ENCODE measurements at places on chromosomes 2 and 18.
A peak's percentile ranks its signal among the peaks of the same experiment; 100 is the strongest.

- H3K27me3 ChIP-seq = peaks cover 3% of the 10 kb centered on the region
- H3K4me3 ChIP-seq = no peak overlapping the region
- H3K4me1 ChIP-seq = no peaks in the 10 kb centered on the region
- no peaks in the 10 kb centered on the region for H3K36me3 ChIP-seq
Measured at GRCh38 chr2:134788417-134788816, 50.0 kb upstream of the ACMSD start.

DNA sequence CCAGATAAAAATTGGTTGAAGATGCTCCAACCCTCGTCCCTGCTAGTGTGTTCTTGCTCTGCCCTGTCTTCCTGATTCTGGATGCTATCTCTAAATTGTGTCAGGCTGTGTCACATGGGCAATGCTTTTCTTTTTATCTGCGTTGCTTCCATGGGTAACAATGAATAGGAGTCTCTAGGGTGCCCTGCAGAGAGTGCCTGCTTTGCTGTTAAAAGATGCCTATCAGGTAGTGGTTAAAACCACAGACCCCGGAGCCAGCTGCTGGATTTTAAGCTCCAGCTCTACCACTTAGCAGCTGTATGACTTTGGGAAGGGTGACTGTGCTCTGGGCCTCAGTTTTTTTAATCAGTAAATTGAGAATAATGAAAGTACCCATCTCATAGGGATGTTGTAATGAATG is 340.3 kb downstream of the PLCL1 start:
- H3K4me1 ChIP-seq = no peaks in the 10 kb centered on the region
- H3K4me3 ChIP-seq = no peak overlapping the region

- peaks cover 87% of the 10 kb centered on the region for H3K36me3 ChIP-seq
- no peak overlapping the region for H3K4me3 ChIP-seq
- H3K4me1 ChIP-seq = no peaks in the 10 kb centered on the region
- DNase-seq = no peak
- no peak overlapping the region for H3K27ac ChIP-seq
Measured at GRCh38 chr2:99395589-99396130, 58.5 kb downstream of the EIF5B start.

DNA sequence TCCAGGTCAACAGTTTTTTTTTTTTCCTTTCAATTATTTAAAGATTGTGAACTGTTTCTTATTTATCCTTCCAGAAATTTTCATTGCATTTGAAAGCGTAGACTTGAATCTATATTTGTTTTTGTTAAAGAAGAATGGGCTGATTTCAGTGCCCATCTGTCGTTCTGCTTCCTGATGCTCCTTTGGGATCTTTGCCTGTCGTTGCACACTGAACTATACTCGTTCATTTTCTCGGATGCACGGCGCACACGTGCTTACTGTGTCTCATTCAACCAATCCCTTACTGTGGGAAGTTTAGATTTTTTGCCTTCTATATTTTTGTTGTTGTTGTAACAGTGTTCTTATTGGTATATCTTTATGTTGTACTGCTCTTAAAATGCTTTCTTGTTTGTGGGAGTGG is 149.7 kb downstream of the VAPA start:
- H3K36me3 ChIP-seq = no peaks in the 10 kb centered on the region
- no peak for DNase-seq
- H3K27ac ChIP-seq = no peak overlapping the region
- H3K27me3 ChIP-seq = no peaks in the 10 kb centered on the region
- H3K4me3 ChIP-seq = no peak overlapping the region

DNA sequence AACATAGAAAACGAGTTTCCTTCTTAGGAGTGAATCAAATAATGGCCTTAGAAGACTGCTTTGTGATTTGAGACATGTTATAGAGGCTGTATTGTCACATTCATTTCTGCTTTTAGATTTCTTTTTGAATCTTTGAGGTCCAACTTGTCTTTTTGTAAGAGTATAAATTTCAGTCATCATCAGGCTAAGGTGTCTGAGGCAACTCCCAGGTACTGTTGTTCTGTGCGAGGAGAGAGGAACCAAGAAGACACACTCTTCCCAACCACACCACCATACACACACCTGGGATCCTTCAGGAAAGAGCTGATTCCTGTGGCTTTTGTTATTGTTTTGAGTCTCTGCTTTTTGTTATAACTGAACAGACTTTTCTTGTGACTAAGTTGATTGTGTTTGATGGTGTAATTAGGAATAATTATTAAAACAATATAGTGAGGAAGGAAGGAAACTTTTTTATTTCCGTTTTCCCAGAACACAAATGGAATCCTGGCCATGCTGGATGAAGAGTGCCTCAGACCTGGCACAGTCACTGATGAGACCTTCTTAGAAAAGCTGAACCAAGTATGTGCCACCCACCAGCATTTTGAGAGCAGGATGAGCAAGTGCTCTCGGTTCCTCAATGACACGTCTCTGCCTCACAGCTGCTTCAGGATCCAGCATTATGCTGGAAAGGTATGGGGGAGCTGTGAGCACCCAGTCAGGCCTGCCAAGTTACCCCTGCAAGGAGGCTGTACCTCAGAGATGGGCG is 140.4 kb downstream of the MYO1B start:
- no peak for DNase-seq
- H3K4me3 ChIP-seq = no peak overlapping the region
- H3K4me1 ChIP-seq = no peaks in the 10 kb centered on the region
- H3K36me3 ChIP-seq = no peaks in the 10 kb centered on the region
- no peak overlapping the region for H3K27ac ChIP-seq
- no peaks in the 10 kb centered on the region for H3K27me3 ChIP-seq

DNA sequence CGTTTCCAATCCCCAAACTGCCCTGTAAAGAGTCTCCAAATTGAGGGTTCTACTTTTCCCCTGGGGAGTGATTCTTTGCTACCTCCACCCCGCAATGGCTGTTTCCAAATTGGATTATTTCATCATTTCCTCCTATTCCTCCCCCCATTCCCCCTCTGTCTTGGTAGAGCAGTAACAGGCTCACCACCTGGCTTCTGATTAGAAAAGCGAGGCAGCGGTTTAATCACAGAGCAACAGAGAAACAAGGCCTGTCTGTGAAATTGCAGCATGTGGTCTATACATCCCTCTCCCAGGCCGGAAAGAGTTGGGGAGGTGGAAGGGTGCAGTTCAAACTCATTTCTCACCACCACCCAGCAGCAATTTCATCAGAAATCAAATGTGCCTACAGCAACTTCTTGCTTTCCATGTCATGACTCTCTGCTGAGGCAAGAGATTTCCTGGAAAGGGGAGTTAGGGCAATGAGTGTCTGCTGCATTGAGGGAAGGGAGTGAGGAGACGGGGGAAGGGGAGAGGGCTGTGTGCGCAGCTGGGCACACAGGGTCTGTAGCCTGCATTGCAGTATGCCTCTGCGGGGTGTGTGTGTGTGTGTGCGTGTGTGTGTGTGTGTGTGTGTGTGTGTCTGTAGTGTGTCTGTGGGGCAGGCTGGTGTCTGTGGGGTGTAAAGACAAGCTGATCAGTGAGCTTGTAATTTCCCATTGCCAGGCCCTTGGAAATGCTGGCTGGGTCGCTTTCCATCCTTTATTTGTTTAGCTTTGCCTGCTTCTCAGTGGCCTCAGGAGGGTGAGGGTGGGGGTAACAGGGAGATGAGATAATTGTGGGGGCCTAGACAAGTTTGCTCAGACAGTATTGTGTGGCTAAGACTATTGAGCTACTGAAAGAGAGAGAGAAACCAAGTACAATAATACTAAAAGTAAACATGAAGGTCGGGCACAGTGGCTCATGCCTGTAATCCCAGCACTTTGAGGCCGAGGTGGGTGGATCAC is 13.5 kb upstream of the IGFBP2 start:
- H3K27me3 ChIP-seq = no peaks in the 10 kb centered on the region
- no peak for DNase-seq
- H3K27ac ChIP-seq = no peak overlapping the region

DNA sequence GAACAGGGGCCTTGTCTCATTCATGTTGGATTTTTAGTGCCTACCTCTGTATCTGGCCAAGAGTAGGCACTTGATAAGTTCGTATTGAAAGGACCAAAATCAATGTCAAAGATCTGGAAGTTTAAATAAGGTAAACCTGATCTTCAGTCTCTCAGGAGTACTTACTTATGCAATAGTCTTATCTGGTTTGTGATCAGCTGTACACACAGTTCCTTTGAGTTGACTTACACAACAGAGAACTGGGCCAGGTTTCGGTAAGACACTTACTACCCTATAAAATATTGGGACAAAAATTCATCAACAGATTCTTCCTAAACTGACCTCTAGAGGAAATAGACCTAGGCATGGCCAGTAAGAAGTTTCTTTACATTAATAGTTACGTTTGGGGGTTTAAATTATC is 113.6 kb upstream of the NXPH2 start:
- H3K27me3 ChIP-seq = no peaks in the 10 kb centered on the region
- H3K4me3 ChIP-seq = no peak overlapping the region
- no peaks in the 10 kb centered on the region for H3K36me3 ChIP-seq
- H3K4me1 ChIP-seq = no peaks in the 10 kb centered on the region
- no peak for DNase-seq
- H3K27ac ChIP-seq = no peak overlapping the region

GRCh38 chr2:149648282-149649030 is 60.9 kb upstream of the MMADHC start:
- no peak overlapping the region for H3K4me3 ChIP-seq
- no peak for DNase-seq
- H3K36me3 ChIP-seq = no peaks in the 10 kb centered on the region
- no peak overlapping the region for H3K27ac ChIP-seq
- H3K27me3 ChIP-seq = no peaks in the 10 kb centered on the region
- H3K4me1 ChIP-seq = no peaks in the 10 kb centered on the region

DNA sequence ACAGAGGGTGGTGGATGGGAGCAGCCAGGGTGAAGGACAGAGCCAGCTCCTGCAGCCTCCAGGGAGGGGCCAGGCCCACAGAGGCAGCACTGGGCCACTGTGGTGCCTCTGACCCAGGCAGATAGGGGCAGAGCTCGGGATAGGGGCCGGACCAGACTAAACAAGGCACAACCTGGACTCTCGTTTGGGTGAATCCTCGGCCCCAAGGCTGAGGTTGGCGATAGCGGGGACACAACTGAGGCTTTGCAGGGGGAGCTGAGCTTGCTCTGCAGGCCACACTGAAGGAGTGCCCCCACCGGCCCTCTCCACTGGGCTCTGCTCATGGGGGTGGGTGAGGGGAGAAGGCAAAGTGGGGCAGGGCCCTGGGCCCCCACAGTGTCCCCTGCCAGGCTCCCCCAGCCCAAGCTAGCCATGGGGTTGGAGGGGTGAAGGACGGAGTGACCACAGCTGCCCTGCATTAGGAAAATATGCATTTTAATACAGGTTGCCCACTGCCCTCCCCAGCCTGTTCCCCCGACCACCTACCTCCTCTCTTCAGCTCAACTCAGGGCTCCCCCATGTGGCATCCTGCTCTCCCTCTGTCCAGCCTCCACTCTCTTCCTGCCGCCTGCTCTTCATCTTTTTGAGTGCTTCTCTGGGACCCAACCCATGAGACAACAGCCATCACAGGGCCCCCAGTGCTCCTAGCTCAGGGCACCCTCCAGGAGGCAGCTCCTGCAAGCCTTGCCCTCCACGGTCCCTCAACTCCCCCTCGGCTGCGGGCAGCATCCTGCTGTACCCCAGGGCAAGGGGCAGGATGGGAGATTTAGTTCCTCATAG is 152.8 kb downstream of the INHBB start:
- DNase-seq = no peak
- no peaks in the 10 kb centered on the region for H3K36me3 ChIP-seq
- no peaks in the 10 kb centered on the region for H3K27me3 ChIP-seq
- H3K27ac ChIP-seq = no peak overlapping the region
- no peak overlapping the region for H3K4me3 ChIP-seq

DNA sequence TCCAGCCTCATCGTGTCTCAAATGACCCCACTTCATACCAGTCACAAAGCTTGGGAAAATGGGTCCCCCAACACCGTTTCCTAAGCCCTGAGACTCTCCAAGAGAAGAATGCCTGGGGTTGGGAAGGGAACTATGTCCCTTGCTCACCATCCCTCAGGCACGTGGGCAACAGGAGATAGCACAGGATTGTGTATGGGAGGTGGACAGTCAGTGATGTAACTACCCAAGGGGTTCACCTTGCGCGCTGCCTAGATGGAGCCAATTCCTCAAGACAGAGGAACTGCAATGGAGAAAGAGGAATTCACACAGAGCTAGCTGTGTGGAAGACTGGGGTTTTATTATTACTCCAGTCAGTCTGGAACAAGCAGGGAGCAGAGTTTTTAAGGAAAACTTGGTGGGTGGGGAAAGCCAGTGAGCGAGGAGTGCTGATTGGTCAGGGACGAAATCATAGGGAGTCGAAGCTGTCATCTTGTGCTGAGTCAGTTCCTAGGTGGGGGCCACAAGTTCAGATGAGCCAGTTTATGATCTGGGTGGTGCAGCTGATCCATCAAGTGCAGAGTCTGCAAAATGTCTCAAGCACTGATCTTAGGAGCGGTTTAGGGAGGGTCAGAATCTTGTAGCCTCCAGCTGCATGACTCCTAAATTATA is 13.8 kb upstream of the CXCR1 start:
- no peaks in the 10 kb centered on the region for H3K4me1 ChIP-seq
- DNase-seq = no peak
- H3K36me3 ChIP-seq = no peaks in the 10 kb centered on the region
- H3K4me3 ChIP-seq = no peak overlapping the region
- H3K27ac ChIP-seq = no peak overlapping the region

DNA sequence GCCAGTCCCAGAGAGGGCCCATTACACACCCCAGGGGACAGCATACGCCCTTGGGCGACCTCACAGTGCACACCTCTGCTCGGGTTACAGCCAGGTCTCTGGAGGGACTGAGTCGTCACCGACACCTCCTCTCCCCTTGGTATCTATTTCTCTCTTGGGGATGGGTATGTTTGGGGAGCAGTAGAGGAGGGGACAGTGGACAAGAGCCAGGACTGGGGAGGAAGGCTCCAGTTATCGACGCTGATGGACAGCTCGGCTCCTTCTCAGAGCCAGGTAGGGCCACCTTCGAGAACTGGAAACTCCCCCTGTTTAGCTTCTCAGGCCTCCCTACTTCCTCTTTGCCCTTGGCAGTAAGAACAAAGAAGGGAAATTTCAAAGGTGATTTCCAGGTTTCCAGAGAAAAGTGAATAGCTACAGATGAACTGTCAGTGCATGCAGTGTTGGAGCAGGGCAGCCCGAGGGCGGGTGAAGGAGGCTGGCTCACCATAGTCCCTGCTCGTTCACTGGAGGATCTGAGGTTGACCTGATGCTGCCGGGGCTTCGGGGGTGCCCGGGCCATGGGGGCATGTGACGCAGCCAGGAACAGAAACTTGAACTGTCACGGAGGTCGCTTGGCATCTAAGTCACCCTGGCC is 4.4 kb upstream of the SEMA4C start:
- H3K27ac ChIP-seq = peak overlapping the region; percentile 5
- no peaks in the 10 kb centered on the region for H3K36me3 ChIP-seq
- DNase-seq = no peak
- H3K4me1 ChIP-seq = peaks cover 20% of the 10 kb centered on the region
- H3K4me3 ChIP-seq = no peak overlapping the region

Measured in CD4-positive, CD25-positive, alpha-beta regulatory T cell (primary cell).